Stimulated activated CD8-positive, alpha-beta memory T cell treated with anti-CD3 and anti-CD28 coated beads, Interleukin-4, amount 100 ng/mL, for 1 hour (primary cell): ENCODE measurements at places on chromosomes 7 and 10.
A peak's percentile ranks its signal among the peaks of the same experiment; 100 is the strongest.

GRCh38 chr7:2063563-2064260, 169.0 kb downstream of the MAD1L1 start:
- no peak for DNase-seq

- DNase-seq, result no peak
Measured at GRCh38 chr7:90764848-90765570, 168.9 kb downstream of the CDK14 start.

DNA sequence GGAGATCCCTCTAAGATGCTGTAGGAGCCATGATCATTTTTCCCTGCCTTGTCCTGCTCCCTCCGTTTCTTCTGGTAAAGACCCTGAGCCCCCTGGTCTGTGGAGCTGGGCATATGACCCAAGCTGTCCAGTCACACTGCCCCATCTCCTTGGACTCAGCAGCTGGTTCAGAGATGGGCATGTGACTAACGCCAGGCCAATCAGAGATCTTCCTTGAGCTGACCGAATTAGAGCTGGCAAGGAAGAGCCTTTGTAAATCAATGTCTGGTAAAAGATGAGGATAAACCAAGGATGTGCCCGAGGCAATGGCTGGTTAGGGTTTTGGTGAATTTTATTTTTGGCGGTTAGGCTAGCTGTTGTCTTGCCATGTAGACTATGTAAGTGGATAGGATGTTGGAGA, 173.3 kb downstream of the LCOR start:
- no peak for DNase-seq

DNA sequence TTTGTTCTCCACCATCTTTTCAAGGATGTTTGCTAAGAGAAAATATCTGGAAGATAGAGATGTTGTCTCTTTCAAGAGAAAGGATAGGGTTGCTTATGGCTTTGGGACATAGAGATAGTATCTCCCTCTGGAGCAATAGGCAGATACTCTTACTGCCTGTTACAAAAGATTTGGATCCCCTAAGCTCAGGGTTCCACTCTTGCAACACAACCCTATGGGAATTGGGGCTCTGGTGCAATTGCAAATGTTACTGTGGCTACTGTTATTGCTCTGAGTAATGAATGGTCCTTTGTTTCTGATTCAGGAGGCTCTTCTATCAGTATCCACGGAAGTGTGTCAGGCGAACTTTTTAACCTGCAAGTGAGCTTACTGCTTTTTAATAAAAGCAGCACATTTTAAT, 88.8 kb downstream of the GPR85 start:
- DNase-seq, result no peak

GRCh38 chr7:151368136-151368571, 26.5 kb downstream of the NUB1 start:
- DNase-seq, result peak; percentile 59

DNA sequence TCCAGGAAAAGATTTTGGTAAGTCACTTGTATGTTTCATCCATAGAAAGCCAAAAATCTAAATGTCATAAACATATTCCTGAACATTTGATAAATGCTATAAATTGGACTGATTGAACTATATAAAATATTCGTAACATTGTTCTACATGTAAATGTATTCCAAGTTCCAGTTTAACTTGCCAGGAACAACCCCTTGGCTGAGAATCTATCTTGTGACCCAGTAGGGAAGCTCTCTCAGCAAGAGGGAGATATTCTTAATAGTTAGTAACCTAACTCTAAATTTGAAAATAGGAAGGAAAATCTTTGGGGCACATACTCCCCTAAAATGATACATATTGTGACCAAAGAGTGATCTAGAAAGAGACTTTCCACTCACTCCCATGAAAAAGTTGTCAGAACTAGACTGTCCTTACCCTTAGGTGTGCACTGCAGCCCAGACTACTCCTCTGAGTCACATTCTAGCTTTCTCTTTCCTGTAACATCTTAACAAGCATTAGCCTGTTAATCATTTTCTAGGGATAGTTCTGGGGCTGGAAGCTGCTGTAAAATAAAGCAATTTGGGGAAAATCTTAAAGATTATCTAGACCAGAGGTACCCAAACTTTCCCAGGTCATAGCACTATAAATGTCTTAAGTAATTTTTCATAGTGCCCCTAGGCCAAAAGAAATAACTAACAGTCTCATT, 73.7 kb upstream of the SKAP2 start:
- DNase-seq, result no peak

GRCh38 chr7:26699766-26700165, 164.6 kb downstream of the SKAP2 start:
- DNase-seq, result no peak

GRCh38 chr10:11265484-11265883, 247.8 kb downstream of the CELF2 start:
- DNase-seq, result no peak

DNA sequence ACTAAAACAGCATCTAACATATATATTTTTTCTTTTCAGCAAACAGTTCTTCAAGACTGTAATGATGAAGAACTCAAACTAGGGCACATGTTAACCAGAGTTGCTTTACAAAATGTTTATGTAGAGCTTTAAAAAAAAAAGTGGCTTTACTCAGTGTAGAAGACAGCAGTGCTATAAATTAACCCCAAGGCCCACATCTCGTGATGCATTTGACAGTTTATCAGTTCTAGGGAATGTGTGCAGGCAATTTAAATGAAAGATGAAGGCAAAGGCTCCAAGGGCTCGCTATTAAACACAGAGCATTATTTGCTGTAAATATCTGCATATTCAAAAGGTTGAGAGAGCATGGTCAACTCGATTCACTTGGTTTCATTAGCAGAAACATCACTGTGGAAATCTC, 558.1 kb downstream of the MAGI2 start:
- no peak for DNase-seq

DNA sequence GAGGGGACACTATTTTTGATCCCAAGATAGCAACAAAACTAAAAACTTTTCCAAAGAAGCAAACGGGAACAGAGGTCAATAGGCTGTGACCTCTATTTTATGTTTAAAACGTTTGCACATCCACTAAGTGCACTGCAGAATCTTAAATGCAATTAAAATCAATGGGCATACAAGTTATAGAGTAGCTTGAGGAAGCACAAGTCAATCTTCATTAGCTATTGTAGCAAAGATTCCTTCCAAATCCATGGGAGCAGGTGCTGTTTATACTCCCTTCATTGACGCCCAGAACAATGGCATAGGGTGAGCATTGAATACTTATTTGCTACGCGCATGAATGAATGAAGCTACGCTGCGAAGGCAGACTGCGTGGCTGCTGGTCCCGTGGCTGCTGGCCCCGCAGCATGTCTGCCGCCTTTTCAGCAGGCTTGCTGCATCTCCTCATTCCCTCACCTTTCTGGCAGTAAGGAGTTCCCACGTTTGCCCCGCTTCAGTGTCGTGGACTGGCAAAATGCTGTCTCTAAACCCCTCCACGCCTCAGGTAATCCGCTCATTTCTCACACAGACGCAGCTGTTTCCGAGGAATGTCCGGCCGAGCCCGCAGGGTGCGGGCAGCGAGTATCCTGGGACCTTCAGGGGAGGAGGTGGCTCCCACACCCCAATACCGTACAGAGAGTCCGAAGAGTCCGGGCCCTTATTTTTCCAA, 754 bp upstream of the PHYHIPL start:
- DNase-seq, result no peak

- DNase-seq, result no peak
Measured at GRCh38 chr10:70966646-70967553, 78.5 kb upstream of the PCBD1 start.
